ENCODE measurements at places on chromosomes 5 and 9.

DNA sequence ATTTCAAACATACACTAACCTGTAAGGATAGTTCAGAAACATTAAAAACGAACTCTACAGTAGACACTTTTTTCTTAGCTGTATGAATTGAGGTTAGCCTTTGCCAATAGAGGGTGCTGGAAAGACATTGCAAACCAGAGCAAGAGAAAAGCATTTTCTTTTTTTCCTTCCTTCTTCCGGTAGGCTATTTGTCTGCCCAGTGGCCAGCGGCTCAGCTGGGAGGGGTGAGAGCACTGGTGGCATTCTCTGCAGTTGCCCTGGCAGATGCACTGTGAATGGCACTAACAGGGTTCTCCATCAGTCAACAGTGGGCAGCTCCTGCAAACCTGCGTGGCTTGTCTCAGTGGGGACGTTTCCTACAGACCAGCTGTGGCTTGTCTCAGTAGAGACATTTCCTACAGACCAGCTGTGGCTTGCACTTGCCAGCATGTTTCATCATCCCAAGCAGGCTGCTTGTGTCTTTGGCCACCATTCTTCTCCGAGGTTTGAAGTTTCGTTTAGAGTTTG is 984.5 kb upstream of the CDH18 start:
- DNase-seq = peak; percentile 7
- H3K4me3 ChIP-seq = no peak overlapping the region
- H3K36me3 ChIP-seq = no peaks in the 10 kb centered on the region
- no peak overlapping the region for H3K27ac ChIP-seq

- H3K4me3 ChIP-seq = no peak overlapping the region
- no peaks in the 10 kb centered on the region for H3K36me3 ChIP-seq
- H3K4me1 ChIP-seq = peaks cover 52% of the 10 kb centered on the region
- peak overlapping the region; percentile 84 for H3K27ac ChIP-seq
- H3K27me3 ChIP-seq = peaks cover 9% of the 10 kb centered on the region
- DNase-seq = no peak
Observed at GRCh38 chr5:111553868-111554267, 41.5 kb upstream of the STARD4 start.

DNA sequence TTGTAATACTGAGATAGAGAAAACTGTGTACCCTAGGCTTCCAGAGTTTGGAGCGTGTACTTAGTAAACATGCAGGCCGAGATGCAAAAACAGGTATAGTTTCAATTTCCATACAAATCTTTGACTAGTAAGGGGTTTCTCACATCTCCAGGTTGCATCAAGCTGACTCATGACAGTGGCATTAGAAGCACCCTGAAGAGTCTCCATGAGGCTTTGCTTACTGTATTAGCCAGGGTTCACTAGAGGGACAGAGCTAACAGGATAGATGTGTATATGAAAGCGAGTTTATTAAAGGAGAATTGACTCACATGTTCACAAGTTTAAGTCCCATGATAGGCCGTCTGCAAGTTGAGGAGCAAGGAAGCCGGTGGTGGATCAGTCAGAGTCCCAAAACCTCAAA is 275.3 kb upstream of the CDH6 start:
- H3K27me3 ChIP-seq = no peaks in the 10 kb centered on the region
- H3K27ac ChIP-seq = no peak overlapping the region

DNA sequence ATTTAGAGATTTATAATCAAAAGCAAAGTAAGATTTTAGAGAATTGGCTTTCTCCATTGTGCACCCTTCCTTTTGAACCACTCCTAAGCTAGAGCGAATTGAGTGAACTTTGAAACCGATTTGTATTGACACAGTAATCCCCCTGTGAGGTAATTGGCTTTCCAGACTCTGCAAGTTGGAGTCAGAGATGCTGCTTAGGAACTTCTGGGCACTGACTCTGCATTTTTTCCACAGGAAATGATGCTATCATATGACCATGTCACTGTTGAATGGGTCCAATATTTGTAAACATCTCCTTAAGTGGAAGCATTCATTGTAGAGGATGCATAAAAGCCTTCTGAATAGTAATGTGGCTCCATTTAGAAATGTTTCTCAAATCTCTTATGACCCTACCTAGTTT is 394.4 kb upstream of the ZNF608 start:
- no peak overlapping the region for H3K27ac ChIP-seq
- no peak overlapping the region for H3K4me3 ChIP-seq
- no peaks in the 10 kb centered on the region for H3K36me3 ChIP-seq

- peak overlapping the region; percentile 98 for H3K4me3 ChIP-seq
- H3K36me3 ChIP-seq = peaks cover 4% of the 10 kb centered on the region
- DNase-seq = no peak
- H3K27me3 ChIP-seq = peaks cover 11% of the 10 kb centered on the region
- peaks cover 15% of the 10 kb centered on the region for H3K4me1 ChIP-seq
Observed at GRCh38 chr9:6006749-6007057, 8.7 kb downstream of the RANBP6 start.

GRCh38 chr5:1950708-1951103 is 68.0 kb upstream of the IRX4 start:
- peak overlapping the region; percentile 1 for H3K4me3 ChIP-seq
- H3K4me1 ChIP-seq = peaks cover 61% of the 10 kb centered on the region
- DNase-seq = no peak
- peak overlapping the region; percentile 21 for H3K27ac ChIP-seq
- H3K27me3 ChIP-seq = peaks cover 19% of the 10 kb centered on the region
- H3K36me3 ChIP-seq = no peaks in the 10 kb centered on the region

DNA sequence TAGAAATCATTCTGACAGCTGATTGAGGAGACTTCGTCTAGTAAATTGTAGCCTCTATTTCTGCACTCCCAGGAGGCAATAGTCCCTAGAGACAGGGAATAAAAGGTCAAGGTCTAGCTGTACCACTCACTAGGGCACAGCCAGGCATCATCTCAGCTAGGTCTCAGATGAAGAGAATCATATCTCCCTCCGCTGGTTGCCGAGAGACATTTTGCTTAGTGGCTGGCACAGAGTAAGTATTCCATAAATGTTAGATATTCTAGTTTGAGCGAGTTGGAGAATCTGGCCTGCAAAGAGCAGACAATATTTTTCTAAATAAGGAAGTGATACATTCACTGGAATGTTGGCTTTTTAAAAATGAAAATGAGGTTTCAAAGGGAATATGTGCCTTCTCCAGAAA is 180.4 kb upstream of the ACTBL2 start:
- H3K27me3 ChIP-seq = no peaks in the 10 kb centered on the region
- H3K4me1 ChIP-seq = peaks cover 13% of the 10 kb centered on the region
- no peak for DNase-seq
- no peak overlapping the region for H3K27ac ChIP-seq

GRCh38 chr5:28862860-28863196 is 1824.4 kb upstream of the CDH9 start:
- no peaks in the 10 kb centered on the region for H3K27me3 ChIP-seq
- no peak for DNase-seq
- peak overlapping the region; percentile 74 for H3K27ac ChIP-seq
- H3K4me3 ChIP-seq = no peak overlapping the region
- H3K4me1 ChIP-seq = peaks cover 11% of the 10 kb centered on the region

DNA sequence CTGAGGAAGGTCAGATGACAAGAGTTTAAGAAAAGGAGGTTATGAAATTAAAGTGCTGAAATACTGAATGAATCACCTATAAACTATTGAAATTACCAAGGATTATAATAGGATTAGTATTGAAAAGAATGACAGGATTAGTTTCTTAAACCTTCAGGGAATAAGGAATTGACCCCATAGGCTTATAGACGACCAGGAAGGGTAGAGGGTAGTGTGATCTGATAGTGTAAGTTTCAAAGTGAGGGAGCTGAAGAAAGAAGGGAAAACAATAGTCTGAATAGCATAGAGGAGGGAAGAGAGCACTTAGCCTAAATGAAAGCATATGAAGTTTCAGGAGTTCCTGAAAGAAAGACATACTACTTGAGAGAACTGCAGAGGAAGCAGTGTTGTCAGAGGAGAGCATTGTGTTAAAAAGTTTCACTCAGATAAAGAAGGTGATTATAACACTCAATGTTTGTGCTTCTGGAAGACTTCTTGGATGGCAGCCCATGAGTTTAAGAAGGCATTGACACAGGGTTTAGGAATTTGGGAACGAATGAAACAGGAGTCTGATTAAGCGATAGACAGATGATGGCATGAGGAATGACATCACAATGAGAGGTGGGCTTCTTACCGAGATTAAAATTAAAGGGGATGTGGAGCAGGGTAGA is 557.9 kb upstream of the GRAMD2B start:
- H3K4me1 ChIP-seq = peaks cover 5% of the 10 kb centered on the region
- no peaks in the 10 kb centered on the region for H3K36me3 ChIP-seq
- no peaks in the 10 kb centered on the region for H3K27me3 ChIP-seq

- no peaks in the 10 kb centered on the region for H3K4me1 ChIP-seq
- peaks cover 5% of the 10 kb centered on the region for H3K36me3 ChIP-seq
- H3K27ac ChIP-seq = no peak overlapping the region
- H3K27me3 ChIP-seq = no peaks in the 10 kb centered on the region
- no peak overlapping the region for H3K4me3 ChIP-seq
Observed at GRCh38 chr9:133716564-133717112, 21.5 kb downstream of the SARDH start.

GRCh38 chr5:10826971-10827370 is 65.9 kb upstream of the DAP start:
- no peak overlapping the region for H3K27ac ChIP-seq
- no peaks in the 10 kb centered on the region for H3K36me3 ChIP-seq
- no peak overlapping the region for H3K4me3 ChIP-seq
- no peaks in the 10 kb centered on the region for H3K4me1 ChIP-seq
- no peak for DNase-seq

DNA sequence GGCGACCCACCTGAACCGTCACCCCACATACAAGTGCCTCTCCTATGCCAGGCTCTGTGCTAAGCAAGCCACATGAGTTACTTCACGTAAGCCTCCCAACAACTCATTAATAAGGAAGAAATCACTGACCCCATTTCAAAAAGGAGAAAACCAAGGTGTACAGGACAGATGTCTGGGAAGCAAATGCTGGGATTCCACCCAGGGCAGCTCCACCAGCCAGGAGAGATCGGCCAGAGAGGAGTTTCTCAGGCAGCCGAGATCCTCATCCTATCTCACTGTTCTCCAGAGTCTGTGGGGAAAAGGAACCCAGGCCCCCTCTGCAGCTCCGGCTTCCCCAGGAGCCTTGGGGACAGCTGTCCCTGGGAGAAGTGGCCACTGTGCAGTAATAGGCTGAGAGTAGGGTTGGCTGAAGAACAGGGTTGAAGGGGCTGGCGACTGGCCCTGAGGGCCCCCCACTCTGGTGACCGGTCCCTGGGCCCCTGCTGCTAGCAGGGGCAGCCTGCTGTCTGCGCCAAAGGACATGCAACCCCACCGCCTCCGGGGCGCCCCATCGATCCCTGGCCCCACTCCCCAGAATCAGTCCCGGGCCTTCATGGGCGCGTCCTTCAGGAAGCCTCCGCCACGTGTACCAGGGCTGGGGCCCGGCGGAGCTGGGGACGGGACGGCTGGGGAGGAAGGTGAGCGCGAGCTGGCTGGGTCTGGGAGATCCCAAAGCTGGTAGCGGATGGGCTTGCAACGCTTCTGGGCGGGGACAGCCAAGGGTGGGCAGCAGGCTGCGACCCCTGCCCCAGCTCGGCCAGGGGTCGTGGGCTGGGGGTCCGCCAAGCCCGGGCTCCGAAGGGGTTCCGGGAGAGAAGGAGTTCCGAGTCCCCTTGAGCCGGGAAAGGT is 44.1 kb upstream of the STXBP1 start:
- peaks cover 25% of the 10 kb centered on the region for H3K4me1 ChIP-seq
- H3K27me3 ChIP-seq = peaks cover 4% of the 10 kb centered on the region
- peaks cover 14% of the 10 kb centered on the region for H3K36me3 ChIP-seq
- peak overlapping the region; percentile 32 for H3K27ac ChIP-seq
- peak; percentile 45 for DNase-seq

DNA sequence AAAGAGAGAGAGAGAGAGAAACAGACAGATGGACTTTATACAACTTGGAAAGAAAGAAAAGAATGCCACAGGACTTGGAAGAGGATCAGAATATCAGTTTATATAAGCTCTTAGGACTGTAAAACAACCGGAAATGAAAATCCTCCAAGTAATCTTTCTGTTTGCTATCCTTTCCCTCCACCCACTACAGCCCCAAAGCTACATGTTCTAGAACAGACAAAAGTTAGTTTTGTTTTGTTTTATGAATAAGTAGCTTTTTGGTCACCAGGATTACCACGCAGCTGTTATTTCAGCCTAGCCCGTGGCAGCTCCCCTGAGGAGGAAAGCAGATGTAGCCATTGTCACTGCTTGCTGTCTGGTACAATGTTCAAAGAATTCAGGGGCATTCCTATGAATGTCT is 66.6 kb downstream of the SH3TC2 start:
- no peak overlapping the region for H3K4me3 ChIP-seq
- no peaks in the 10 kb centered on the region for H3K4me1 ChIP-seq
- DNase-seq = no peak
- H3K36me3 ChIP-seq = no peaks in the 10 kb centered on the region
- peaks cover 2% of the 10 kb centered on the region for H3K27me3 ChIP-seq
